ENCODE measurements at places on chromosomes 5 and 9. TPM values are rescaled to one million over a fixed set of nuclear protein-coding genes. Genes with fewer than 3 reads are reported as not detected.

IL7R gene
- 272 TPM for total RNA-seq

UBLCP1 gene
- 44.4 TPM for total RNA-seq

SYNPO gene
- total RNA-seq, result not detected

SLC6A3 gene
- not detected for total RNA-seq

DNA sequence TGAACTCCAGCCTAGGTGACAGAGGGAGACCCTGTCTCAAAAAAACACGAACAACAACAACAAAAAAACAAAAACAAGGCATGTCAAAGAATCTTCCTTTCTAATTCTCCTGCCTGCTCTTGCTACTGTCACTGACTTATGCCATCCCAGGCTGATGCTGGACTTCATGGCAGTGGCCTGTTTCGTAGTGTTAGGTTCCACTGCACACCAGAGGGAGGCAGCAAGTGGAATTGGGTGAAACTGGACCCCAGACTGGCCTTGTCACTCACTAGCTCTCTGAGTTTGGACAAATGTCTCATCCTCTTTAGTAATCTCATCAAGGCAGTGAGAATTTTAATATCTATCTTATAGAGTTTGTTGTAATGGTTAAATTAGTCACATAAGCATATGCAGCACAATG lies 12.9 kb downstream of the NIM1K start:
- DNase-seq, result no peak

- no peak for DNase-seq
These were observed 1.9 kb upstream of the QRFP start for GRCh38 chr9:130898552-130898852.

- no peak for DNase-seq
These were observed 163.8 kb downstream of the TMEM38B start for GRCh38 chr9:105858006-105858690.

- no peak for DNase-seq
These were observed 1.6 kb downstream of the TEX48 start for GRCh38 chr9:114680259-114681001.

GRCh38 chr5:138953387-138954256 lies 78.5 kb upstream of the LRRTM2 start:
- no peak for DNase-seq

DNA sequence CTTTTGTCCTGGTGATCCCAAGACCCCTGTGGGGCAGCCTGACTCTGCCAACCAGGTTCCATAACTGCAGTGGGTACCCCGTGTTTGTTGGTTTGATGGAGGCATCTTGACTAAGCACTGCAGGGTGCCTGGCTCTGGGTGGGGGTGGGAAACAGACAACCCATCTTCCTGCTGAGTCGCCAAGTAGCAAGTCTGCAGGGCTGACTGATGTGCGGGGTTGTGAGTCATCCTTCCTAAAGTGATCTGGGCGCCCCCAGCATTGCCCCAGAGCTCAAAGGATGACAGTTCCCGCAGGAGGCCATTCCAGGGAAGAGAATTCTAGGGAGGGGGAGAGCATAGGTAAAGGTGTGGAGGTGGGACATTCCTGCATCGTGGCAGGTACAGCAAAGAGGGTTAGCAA lies 23.5 kb downstream of the DAB2IP start:
- DNase-seq, result no peak

- no peak for DNase-seq
These were observed 70.0 kb downstream of the LMNB1 start for GRCh38 chr5:126846744-126847455.

GRCh38 chr9:69265891-69266290 lies 59.1 kb upstream of the ENTREP1 start:
- DNase-seq, result no peak

DNA sequence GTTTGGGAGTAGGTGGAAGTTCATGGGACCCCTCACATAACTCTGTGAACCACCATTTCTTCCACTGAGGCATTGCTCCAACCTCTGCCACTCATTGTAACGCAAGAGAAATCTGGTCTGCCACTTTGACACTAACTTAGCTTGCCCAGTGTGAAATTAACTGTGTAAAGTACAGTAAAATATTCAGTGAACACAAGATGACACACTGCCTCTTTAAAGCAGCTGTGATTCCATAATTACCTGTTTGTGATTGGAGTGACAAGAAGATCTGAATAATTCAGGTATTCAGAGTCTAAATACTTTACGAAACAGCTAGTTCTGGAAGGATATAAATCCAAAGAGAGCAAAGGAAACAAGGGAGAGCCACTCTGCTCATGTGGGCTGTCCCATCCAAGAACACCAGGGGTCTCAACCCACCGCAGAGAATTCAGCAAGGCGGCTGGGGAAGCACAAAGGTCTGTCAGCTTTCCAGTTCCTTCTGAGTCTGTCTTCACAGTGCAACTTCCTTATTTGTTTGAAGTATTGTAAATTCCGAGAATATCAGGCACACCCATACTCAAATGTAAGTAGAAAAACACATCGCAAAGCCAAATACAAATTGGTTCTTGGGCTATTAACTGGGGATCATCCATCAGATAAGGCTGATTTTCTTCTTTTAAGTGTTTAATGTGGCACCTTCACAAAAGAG lies 86.9 kb downstream of the GNAQ start:
- no peak for DNase-seq

- DNase-seq, result no peak
These were observed 257.8 kb downstream of the FSTL4 start for GRCh38 chr5:133354323-133355185.

GRCh38 chr9:95399261-95399660 lies 81.8 kb upstream of the FANCC start:
- no peak for DNase-seq
